ENCODE measurements at places on chromosomes 4 and X. TPM values are rescaled to one million over a fixed set of nuclear protein-coding genes. Genes with fewer than 3 reads are reported as not detected.

- no peaks in the 10 kb centered on the region for H3K27me3 ChIP-seq
- no peak overlapping the region for H3K4me3 ChIP-seq
- H3K27ac ChIP-seq: no peak overlapping the region
These were observed 107.7 kb downstream of the NPNT start for GRCh38 chr4:106002994-106003393.

The FGFRL1 gene
- polyA plus RNA-seq: 0.29 TPM

DNA sequence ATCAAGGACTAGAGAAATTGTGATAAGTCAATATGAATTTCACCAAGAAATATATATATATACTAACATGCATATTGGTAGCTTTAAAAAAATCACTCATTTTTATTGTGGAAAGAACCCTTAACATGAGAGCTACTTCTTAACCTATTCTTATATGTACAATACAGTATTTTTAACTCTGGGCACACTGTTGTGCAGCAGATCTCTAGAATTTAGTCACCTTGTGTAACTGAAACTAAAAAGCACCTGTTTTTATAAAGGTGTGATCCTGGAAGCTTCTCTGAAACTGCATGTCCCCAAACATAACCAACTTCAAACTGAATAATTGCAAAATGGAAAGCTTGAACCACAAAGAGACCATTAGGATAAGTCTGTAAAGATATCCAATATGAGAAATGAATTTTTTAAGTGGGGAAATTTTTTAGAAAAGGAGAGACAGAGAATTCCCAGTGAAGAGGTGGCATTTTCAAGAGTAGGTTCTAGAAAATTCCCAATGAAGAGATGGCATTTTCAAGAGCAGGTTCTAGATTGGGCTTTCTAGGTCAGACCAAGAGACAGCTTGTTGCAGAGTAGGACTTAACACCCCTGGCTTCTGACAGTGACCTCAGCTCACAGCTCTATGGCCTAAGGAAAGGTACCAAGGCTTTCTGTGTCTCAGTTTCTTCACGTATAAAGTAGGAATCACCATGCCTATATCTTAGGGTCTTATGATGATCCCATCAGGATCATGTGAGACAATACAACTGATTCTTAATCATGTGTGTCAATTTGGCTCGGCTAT lies 22.0 kb upstream of the PPARGC1A start:
- no peaks in the 10 kb centered on the region for H3K4me1 ChIP-seq
- H3K4me3 ChIP-seq: no peak overlapping the region
- no peak for DNase-seq

- no peaks in the 10 kb centered on the region for H3K27me3 ChIP-seq
- no peak overlapping the region for H3K27ac ChIP-seq
- H3K36me3 ChIP-seq: peaks cover 8% of the 10 kb centered on the region
These were observed 84.6 kb downstream of the THOC2 start for GRCh38 chrX:123648028-123648810.

The TLL1 gene
- polyA plus RNA-seq: not detected

- no peak overlapping the region for H3K27ac ChIP-seq
- H3K36me3 ChIP-seq: no peaks in the 10 kb centered on the region
- no peak for DNase-seq
- no peak overlapping the region for H3K4me3 ChIP-seq
- no peaks in the 10 kb centered on the region for H3K27me3 ChIP-seq
These were observed 790.1 kb downstream of the TECRL start for GRCh38 chr4:63618883-63619718.

DNA sequence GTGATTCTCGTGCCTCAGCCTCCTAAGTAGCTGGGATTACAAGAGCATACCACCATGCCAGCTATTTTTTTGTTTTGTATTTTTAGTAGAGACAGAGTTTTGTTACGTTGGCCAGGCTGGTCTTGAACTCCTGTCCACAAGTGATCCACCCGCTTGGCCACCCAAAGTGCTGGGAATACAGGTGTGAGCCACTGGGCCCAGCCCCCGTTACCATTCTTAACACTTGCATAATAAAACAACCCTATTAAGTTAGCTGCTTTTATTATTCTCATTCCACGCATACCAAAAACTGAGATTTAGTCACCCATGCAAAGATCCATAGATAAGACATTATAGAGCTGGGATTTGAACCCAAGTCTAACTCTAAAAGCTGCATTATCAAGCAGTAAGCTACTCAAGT lies 6.0 kb upstream of the TEX13A start:
- H3K27me3 ChIP-seq: no peaks in the 10 kb centered on the region
- H3K4me1 ChIP-seq: no peaks in the 10 kb centered on the region
- H3K27ac ChIP-seq: peak overlapping the region; percentile 34

The PNMA5 gene
- polyA plus RNA-seq: 0.08 TPM

The BST1 gene
- polyA plus RNA-seq: 2.4 TPM

DNA sequence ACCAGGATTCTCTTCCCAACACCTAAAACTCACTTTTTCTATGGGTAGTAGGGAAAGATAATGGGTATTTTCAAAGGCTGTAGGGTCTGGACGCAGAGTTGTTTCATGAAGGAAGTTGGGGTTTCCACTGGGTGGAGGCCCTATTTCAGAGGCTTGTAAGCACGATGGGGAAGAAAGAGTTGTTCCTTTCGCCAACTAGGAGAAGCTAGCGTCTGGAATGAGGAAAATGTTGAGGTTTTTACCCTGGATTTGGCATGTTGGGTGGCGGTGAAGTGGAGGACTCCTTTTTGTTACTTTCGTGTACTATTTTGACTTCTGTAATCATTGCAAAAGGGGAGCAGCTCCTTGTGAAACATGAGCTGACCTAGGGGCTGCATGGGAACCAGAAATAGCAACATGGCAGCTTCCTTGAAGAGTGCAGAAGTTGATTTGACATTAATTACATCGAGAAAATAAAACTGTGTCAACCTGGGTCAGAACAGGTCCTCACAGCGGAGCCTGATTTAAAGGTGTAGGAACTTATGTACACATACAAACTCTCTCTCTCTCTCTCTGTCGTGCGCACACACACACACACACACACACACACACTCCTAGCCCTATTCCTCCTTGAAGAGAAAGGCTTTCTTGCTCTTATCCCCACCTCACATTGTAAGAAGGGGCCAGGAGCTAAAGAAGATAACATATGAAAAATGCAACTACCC lies 19.1 kb downstream of the VSIG4 start:
- H3K27me3 ChIP-seq: no peaks in the 10 kb centered on the region
- H3K36me3 ChIP-seq: peaks cover 29% of the 10 kb centered on the region
- H3K4me3 ChIP-seq: peak overlapping the region; percentile 10
- peaks cover 77% of the 10 kb centered on the region for H3K4me1 ChIP-seq
- peak overlapping the region; percentile 62 for H3K27ac ChIP-seq

GRCh38 chr4:6378493-6379445 lies 93.6 kb downstream of the PPP2R2C start:
- H3K27ac ChIP-seq: no peak overlapping the region
- peaks cover 4% of the 10 kb centered on the region for H3K27me3 ChIP-seq
- no peaks in the 10 kb centered on the region for H3K4me1 ChIP-seq
- H3K36me3 ChIP-seq: no peaks in the 10 kb centered on the region
- no peak for DNase-seq
- no peak overlapping the region for H3K4me3 ChIP-seq

The JAKMIP1 gene
- polyA plus RNA-seq: not detected

GRCh38 chrX:45715748-45716147 lies 515.1 kb upstream of the DIPK2B start:
- H3K27me3 ChIP-seq: no peaks in the 10 kb centered on the region
- peaks cover 16% of the 10 kb centered on the region for H3K4me1 ChIP-seq
- H3K4me3 ChIP-seq: no peak overlapping the region

The CDKL5 gene
- polyA plus RNA-seq: 2.1 TPM

DNA sequence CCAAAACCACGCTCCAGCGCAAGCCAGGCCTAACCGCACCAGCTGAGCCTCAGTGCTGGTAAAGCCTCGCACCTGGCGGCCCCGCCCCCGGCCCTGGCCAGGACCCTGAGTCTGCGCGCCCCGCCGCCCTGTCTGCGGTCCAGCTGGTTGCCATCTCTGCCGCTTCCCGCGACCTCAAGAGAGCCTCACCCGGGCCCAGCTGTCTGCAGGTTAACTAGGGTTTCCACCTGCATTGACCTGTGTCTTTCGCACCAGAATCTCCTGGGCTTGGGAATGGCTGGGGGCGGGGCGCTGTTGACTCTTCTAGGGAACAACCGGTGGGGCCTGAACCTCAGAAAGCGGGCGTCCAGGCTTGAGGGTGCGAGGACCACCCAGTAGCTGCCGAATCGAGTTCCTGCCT lies 207.7 kb upstream of the PRPS2 start:
- DNase-seq: no peak
- no peaks in the 10 kb centered on the region for H3K4me1 ChIP-seq
- no peaks in the 10 kb centered on the region for H3K36me3 ChIP-seq

- DNase-seq: no peak
- H3K27me3 ChIP-seq: no peaks in the 10 kb centered on the region
- H3K4me3 ChIP-seq: no peak overlapping the region
- H3K27ac ChIP-seq: no peak overlapping the region
- no peaks in the 10 kb centered on the region for H3K4me1 ChIP-seq
These were observed 258.6 kb downstream of the FAT4 start for GRCh38 chr4:125573368-125573767.

- H3K4me3 ChIP-seq: peak overlapping the region; percentile 0
- H3K4me1 ChIP-seq: peaks cover 59% of the 10 kb centered on the region
- peak overlapping the region; percentile 91 for H3K27ac ChIP-seq
- no peaks in the 10 kb centered on the region for H3K27me3 ChIP-seq
- no peaks in the 10 kb centered on the region for H3K36me3 ChIP-seq
These were observed 26.0 kb upstream of the BMP2K start for GRCh38 chr4:78749972-78750727.

DNA sequence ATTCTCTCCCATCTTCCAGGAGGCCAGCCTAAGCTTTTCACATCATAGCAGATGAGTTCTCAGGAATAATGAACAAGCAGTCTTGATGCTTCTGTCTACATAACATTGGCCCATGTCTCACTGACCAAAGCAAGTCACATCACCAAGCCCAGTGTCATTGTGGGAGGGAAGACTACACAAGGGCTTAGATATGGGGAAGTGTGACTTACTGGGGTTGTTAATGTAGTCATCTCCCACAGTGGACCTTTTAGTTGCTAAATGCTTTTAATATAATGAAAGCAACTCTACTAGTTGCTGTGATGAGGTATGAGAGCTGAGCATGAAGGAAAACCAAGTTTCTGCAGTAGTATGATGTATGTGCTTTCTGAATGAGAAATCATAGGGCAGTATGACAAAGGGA lies 40.5 kb downstream of the TSPAN7 start:
- H3K27me3 ChIP-seq: no peaks in the 10 kb centered on the region
- DNase-seq: no peak
- H3K4me1 ChIP-seq: no peaks in the 10 kb centered on the region
- H3K36me3 ChIP-seq: no peaks in the 10 kb centered on the region

The ASMT gene
- polyA plus RNA-seq: not detected

The MMAA gene
- polyA plus RNA-seq: 10.0 TPM

DNA sequence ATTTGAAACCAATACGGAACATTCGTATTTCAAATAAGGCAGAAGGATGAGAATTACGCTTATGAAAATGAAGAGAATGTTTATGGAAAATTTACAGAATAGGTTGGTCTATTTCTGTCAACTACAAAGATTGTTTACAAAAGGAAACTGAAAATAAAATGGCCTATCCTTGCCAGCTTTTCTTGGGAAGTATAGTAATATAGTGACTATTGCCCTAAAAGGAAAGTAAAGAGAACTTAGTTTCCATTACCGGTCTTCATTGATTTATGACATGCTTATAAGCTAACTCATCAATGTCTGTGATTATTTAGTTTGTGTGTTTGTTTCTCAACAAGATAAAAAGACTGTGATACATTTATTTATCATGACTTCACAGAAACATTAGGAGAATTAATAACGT lies 2.9 kb upstream of the SPRY1 start:
- H3K4me3 ChIP-seq: no peak overlapping the region
- no peaks in the 10 kb centered on the region for H3K36me3 ChIP-seq
- no peak for DNase-seq
- H3K27me3 ChIP-seq: no peaks in the 10 kb centered on the region
- H3K4me1 ChIP-seq: peaks cover 8% of the 10 kb centered on the region

DNA sequence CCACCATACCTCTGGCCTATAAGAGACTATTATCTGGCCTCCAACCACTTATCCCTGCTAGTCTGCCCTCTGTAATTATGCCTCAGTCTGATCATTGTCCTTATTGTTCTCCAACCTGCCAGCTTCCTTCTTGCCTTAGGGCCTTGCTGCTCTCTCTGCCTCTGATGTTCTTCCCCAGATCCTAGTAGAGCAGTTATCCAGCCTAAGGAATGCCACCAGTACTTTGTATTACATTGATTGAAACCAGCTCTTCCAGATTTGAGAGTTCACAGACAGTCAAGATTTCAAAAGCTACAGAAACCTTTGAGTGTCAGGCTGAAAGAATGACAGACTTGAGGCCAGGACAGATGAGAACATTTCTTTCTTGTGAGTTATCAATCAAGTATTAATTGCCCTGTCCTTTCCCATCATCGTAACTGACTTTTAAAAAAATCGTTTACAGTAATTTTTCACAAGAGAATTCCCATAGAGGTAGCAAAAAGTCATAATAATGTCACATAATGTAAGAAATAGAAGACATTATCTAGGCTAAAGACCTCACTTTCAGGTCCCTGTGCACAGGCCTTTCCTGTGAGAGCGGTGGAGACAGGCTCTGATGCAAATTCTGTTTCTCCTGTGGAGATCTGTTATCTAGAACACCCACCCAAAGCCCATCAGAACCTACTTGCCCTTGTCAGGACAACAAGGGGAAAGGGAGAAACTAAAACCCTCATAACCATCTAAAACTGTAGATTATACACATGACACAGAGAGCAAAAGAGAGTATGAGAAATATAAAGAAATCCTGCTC lies 64.1 kb upstream of the GUCY1A1 start:
- DNase-seq: no peak
- no peak overlapping the region for H3K27ac ChIP-seq
- H3K4me1 ChIP-seq: no peaks in the 10 kb centered on the region

The FGFR3 gene
- not detected for polyA plus RNA-seq

The ARHGEF6 gene
- 57.0 TPM for polyA plus RNA-seq

The POU3F4 gene
- polyA plus RNA-seq: not detected

The MCF2 gene
- not detected for polyA plus RNA-seq

DNA sequence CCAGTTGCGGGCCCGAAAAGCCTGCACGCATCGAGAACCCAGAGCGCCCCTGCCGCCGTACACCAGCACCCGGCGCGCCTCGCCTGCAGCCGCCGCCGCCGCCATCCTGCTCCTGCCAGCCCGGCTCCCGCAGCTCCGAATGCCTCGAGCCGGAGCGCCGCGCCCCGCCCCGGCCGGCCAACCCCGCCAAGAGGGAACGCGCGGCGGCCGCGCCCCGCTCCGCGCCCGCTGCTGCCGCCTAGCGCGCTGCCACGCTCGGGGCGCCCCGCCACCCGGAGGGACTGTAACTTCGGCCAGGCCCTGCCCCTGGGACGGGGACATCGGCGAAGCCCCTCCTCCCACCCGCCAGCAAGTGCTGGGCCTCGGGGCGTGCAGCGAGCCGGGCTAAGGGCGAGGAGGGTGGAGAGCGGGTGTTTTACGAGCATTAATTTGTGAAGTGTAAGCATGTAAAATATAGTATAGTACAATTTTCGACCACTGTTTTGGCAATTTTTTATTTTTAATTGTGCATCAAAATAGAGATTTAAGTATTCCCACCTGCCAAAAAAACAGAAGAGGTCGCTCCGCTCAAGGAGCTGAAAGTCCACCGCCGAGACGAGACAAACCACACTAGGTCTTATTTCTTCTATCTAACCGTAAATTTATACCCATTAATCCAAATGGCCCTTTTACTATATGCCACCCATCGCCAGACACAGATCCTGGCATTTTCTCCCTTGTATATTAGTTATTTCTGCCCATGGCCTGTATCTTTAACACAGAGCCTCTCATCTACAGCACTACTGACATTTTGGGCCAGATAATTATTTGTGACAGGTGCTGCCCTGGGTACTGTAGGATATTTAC lies at the start of gene QDPR:
Gene QDPR (minus strand): TSS at position 141 of the 846 bp plus-strand sequence. CDS start 36 bp downstream, at position 105.
- peak; percentile 46 for DNase-seq
- H3K27me3 ChIP-seq: peaks cover 7% of the 10 kb centered on the region
- peak within 1 kb of the TSS; percentile 40 for H3K27ac ChIP-seq
- no peaks in the 10 kb centered on the region for H3K36me3 ChIP-seq
- H3K4me1 ChIP-seq: peaks cover 32% of the 10 kb centered on the region
- peak within 1 kb of the TSS; percentile 96 for H3K4me3 ChIP-seq

All from naive B cell (primary cell).